Eye (tissue), 1 donor: ENCODE measurements at places on chromosomes 4 and X.

- DNase-seq, result no peak
Observed at GRCh38 chr4:128571747-128572146, 237.8 kb upstream of the JADE1 start.

GRCh38 chr4:81392164-81392563, 79.5 kb downstream of the RASGEF1B start:
- DNase-seq, result no peak

- no peak for DNase-seq
Observed at GRCh38 chr4:128315756-128316520, 28.3 kb upstream of the PGRMC2 start.

- DNase-seq, result no peak
Observed at GRCh38 chrX:45771114-45771513, 570.4 kb upstream of the DIPK2B start.

GRCh38 chrX:107324493-107325310, 118.3 kb downstream of the DNAAF6 start:
- DNase-seq, result peak; percentile 77

GRCh38 chrX:11461201-11462001, 168.2 kb downstream of the AMELX start:
- DNase-seq, result no peak

- DNase-seq, result no peak
Observed at GRCh38 chr4:69743476-69744156, 16.8 kb downstream of the SULT1B1 start.
